Cardiac septum (tissue), 1 donor: ENCODE measurements at places on chromosomes 2 and 18. TPM values are rescaled to one million over a fixed set of nuclear protein-coding genes. Genes with fewer than 3 reads are reported as not detected.

- no peak for DNase-seq
Observed at GRCh38 chr2:96916156-96916630, 46.3 kb upstream of the SEMA4C start.

DNA sequence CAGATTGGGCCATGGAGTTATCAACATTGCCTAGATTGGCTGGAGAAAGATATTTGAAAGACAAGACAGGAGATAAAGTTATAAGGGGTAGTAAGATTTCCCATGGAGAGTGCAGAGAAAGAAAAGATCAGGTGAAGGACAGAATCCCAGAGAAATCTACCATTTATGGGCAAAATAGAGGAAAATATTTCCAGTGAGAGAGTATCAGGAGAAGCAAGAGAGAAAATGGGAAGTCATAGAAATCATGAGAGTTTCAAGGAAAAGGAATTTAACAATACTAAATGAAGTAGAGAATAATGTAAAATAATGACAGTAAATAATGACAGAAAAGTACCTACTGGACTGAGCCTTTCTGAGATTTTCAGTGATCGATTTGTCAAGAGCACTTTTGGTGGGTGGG, 447.6 kb upstream of the CHST9 start:
- DNase-seq, result no peak

GRCh38 chr2:81903534-81903933, 1599.0 kb upstream of the LRRTM1 start:
- DNase-seq, result no peak

DNA sequence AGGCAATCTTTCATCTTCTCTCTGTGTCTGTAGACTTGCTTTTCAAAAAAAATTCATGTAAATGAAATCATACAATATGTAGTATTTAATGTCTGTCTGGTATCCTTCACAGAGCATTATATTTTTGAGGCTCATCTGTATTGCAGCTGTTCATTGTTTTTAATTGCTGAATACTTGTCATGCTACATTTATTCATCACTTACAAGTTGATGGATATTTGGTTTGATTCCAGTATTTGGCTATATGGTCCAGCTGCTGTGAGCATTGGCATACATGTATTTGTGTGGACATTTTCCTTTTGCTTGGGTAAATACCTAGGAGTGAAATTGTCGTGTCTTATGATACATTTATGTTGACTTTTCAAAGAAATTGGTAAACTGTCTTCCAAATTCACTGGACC, 441.4 kb downstream of the DCDC2C start:
- DNase-seq, result no peak

LRP2 gene
- total RNA-seq, result 0.30 TPM

DNA sequence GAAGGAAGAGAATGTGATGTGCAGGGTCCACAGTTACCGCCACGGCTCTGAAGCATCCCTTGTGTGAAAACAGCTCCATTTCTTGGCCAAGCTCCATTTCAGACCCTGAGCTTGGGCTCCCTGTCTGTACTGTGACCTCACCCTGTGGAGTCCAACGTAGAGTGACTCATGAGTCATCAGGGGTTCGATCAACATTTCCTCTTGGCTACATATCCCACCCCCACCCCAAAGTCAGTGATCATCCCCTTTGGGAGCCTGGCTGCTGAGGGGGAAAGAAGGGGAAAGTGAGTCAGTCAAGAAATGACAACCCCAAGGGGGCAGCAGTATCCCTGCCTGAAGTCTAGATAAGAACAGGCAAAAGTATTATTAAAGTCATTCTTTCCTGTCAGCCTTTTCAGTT, 62.2 kb downstream of the PAPOLG start:
- no peak for DNase-seq

ANKRD29 gene
- total RNA-seq, result 3.9 TPM

GRCh38 chr2:30315391-30316063, 84.2 kb downstream of the LBH start:
- DNase-seq, result no peak

DNAH7 gene
- 0.32 TPM for total RNA-seq

- DNase-seq, result no peak
Observed at GRCh38 chr18:3520230-3521085, 70.5 kb downstream of the TGIF1 start.

MTLN gene
- total RNA-seq, result 190 TPM
